ENCODE measurements at places on chromosomes 7 and 10.

DNA sequence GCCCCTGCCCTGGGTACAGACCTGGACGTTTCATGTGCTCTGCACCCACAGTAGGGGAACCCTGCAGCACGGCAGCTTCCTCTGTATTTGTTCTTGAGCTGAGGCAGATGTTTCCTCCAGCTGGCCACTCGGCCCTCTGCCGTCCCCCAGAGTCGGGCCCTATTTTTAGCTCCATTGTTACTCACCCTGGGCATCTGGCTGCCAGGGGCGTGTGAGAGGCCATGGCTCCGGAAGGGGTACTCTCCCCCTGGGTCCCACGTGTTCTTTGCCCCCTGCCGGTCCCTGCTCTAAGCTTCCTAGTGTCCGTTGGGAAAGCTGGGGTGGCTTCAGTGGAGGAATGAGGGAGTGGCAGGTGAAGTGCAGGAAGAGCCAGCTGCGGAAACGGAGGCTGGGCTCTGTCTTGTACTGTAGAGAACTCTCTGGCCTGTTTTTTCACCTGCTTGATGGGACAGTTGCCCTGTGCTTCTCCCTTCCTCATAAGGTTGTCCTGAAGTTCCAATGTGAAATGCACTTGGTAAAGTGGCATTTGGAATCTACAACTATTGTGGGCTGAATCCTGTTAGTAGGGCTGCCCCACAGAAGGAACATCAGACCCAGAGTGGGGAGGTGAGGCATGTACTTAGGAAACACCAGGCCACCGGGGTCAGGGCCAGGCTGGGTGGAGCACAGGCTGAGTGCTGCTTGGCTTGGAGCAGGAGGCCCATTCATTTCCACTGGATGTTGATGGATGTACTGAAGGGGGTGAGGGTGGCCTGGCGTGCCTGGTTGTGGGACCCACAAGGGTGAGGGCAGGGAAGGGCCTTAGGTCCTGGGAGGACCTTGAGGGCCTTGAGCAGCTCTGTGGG is 30.6 kb downstream of the PALD1 start:
- no peak for DNase-seq

DNA sequence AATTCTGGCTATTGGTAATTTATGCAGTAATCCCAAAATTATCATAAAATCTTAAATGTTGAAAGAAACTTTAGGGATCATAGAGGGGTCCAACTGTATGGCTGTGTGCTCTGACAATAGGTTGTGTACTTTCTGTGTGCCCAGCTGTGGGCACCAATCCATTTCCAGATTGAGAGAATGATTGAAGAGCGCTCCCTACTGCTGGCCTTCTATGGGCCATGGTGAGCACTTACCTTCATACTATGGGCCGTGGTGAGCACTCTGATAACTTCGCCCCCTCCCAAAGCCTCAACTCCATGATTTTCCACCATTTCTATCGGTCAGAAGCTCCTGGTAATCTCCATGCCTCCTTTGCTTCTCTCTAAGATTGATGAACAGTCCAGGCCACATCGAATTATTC is 118.6 kb downstream of the STRA8 start:
- no peak for DNase-seq

- no peak for DNase-seq
These were observed 576.0 kb upstream of the C7orf33 start for GRCh38 chr7:148014541-148014940.

DNA sequence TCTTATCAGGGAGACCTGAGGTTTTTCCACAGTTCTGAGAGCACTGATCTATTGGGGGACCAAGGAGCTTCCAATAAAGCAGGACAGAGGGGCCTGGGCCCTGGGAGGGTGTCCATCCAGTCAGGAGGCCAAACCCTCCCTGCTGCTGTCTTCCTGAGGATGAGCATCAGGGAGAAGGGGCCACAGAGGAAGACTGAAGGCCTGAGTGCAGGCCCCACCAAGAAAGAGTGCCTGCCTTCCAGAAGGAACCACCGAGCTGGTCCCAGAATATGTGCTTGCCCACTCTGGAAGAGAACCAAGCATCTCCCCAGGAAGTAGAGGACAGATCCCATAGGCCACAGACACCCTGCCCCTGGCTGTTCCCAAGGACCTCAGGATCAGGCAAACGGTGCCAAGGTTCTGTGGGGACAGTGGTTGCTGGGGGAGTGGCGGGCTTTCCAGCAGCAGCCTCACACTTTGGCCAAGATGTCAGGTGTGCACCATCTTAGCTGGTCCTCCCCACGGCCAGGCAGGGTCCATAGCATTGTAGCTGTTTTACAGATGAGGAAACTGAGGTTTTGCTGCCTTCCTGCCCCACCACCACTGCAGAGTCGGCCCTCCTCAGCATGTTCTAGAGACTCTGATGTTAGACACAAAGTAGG is 199.4 kb downstream of the GRID1 start:
- DNase-seq: no peak

Data from T-helper 2 cell (primary cell).